ENCODE measurements at places on chromosomes 2 and 18. TPM values are rescaled to one million over a fixed set of nuclear protein-coding genes. Genes with fewer than 3 reads are reported as not detected.

GRCh38 chr18:37529863-37530262 is 35.7 kb downstream of the CELF4 start:
- DNase-seq, result no peak

GRCh38 chr2:14313341-14313740 is 319.2 kb upstream of the LRATD1 start:
- DNase-seq, result no peak

The M1AP gene
- 1.8 TPM for total RNA-seq

- DNase-seq, result no peak
Observed at GRCh38 chr18:13584825-13585224, 141.5 kb downstream of the FAM210A start.

DNA sequence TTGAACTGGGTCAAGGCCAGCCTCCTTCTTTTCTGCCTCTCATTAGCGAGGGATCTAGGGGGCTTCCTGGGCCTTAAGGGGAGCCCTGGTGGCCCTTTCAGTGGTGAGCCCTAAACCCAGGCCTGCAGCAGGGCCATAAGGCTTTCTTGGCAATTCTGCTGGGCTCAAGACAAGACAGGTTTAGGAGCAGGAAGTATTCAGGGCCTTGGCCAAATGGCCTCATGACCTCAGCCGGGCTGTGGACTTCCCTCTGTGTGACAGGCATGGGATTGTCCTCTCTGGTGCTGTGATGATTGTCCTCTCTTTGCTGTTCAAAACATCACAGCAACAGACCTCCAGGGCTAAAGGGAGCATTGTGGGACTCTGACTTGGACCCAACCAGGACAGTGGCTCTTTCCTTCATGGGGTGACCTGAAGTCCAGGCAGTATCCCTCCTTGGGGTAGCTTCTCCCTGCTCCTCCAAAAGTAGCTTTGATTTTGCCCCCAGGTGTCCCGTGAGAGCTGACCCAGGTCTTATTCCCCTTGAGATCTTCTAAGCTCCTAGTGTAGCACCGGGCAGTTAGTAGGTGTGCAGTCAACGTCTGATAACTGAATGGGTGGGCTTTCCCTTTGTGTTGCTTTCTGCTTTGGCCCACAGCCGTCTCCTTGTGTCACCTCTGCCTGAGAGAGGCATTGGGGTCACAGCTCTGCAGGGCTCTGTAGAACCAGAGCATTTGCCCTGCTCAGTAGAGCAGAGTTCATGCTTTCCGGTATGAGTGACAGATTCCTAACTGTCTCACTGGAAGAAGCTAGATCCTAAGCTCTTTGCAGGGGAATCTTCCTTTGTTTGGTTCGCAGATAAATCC is 14.7 kb downstream of the FOSL2 start:
- no peak for DNase-seq

The ZNF397 gene
- total RNA-seq, result 33.9 TPM

DNA sequence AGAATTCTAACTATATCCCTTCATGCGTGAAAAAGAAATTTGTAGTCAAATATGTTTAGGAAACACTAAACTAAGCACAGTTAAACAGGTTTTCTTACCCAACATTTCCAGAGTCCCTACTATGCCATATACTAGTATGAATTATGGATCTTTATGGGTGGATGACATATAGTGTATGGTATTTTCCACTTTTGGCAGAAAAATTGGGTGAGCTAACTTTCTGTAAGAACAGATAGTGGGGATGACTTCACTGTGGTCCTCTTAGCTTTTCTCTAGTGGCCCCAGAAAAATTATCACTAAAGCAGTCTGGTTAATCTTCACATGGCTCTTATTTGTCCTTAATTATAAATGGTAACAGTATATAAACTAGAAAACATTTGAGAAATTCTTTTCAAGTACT is 240.0 kb upstream of the GULP1 start:
- DNase-seq, result no peak

The ELMOD3 gene
- total RNA-seq, result 42.2 TPM

- DNase-seq, result no peak
Observed at GRCh38 chr18:53603276-53603675, 621.2 kb downstream of the MBD2 start.

DNA sequence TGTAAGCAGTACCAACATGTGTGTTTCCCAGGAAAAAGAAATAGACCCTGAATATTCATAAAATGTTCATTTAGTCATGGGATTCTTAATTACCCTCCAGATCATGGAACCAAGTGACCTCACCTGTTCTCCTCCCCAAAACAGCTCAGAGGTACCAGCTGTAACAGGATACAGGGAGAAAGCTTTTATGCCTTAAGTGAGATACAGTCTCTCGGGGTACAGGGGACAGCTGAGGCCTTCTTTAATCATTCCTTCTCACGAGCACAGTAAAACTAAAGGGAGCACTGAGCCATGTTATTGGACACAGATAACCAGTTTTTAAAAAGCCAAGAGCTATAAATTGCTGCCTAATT is 16.6 kb downstream of the EPHA4 start:
- no peak for DNase-seq

DNA sequence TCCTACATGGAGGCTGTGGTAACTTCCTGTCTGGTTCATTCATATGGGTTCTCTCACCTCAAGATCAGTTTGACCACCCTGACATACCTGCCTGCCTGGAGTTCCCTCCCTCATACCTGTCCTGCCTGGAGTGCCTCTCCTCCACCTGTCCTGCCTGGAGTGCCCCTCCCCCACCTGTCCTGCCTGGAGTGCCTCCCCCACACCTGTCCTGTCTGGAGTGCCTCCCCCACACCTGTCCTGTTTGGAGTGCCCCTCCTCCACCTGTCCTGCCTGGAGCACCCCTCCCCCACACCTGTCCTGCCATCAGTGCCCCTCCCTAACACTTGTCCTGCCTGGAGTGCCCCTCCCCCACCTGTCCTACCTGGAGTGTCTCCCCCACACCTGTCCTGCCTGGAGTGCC is 461.9 kb downstream of the PTPRM start:
- DNase-seq, result no peak

GRCh38 chr2:138536302-138536701 is 34.7 kb downstream of the SPOPL start:
- DNase-seq, result no peak

The LYG2 gene
- not detected for total RNA-seq

- DNase-seq, result no peak
Observed at GRCh38 chr2:129347486-129348217, 631.8 kb upstream of the RAB6C start.

The C2orf78 gene
- not detected for total RNA-seq

Measured in omental fat pad (tissue), 4 donors.